ENCODE measurements at places on chromosomes 4 and X. TPM values are rescaled to one million over a fixed set of nuclear protein-coding genes. Genes with fewer than 3 reads are reported as not detected.

MGST2 gene
- polyA plus RNA-seq = 58.9 TPM

GPR34 gene
- 1.9 TPM for polyA plus RNA-seq

SPANXN2 gene
- polyA plus RNA-seq = not detected

CSN1S1 gene
- polyA plus RNA-seq = not detected

MAGEA9B gene
- not detected for polyA plus RNA-seq

CNGA1 gene
- 3.6 TPM for polyA plus RNA-seq

KDR gene
- polyA plus RNA-seq = 59.4 TPM

SPIN3 gene
- polyA plus RNA-seq = 25.6 TPM

REELD1 gene
- 0.39 TPM for polyA plus RNA-seq

DNA sequence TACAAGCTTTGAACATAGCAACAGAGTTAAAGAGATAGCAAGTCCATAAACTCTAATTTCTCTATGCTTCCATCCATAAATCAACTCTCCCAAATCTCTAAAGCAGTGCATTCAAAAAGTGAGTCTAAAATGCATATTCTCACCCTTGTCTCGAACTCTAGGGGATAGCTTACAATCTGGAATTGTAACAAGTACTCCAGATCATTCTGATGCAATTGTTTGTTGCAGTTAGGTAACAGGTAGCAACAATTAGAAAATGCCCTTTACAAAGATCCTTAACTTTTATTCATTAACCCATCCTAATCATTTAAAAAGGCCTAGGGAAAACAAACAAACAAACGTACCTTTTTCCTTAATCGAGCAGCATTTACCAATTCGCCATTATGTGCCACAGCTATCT lies 18.9 kb upstream of the AASDH start:
- DNase-seq = no peak

GRCh38 chrX:30280428-30280827 lies 28.8 kb downstream of the NR0B1 start:
- no peak for DNase-seq

DNA sequence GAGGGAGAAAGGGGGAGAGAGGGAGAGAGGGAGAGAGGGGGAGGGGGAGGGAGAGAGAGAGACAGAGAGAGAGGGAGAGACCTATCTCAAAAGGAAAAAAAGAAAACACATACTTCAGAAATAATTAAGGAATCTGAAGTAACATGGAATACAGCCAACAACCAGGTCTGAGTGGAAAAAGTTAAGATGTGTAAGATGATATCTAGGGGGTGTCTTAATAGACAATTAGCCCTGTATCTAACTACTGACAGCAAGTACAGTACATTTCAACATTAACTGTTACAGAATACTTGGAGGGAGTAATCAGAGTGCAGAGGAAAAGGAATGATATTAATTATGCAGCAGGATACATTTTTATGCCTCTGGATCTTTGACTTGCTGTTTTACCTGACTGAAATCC lies 22.4 kb downstream of the NUP54 start:
- DNase-seq = no peak

DNA sequence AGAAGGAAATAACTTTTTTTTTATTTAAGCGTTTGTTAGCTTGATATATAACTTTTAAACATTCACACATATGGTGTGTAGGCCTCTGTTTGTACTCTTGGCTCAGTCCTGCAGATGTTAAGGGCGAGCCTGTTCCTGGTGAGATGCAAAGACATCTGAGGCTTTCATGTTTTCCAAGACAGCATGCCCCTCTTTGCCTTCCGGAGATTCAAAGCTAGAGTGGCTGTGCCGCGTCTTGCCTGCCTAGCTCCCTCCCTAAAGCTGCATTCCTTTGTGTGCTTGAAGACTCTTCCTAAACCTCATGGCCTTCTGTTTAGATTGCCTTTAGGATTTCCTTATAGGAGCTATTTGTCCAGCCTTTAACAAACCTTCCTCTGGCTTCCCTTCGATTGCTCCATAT lies 67.1 kb downstream of the MID1IP1 start:
- no peak for DNase-seq

- no peak for DNase-seq
These were observed 164.4 kb upstream of the POF1B start for GRCh38 chrX:85543866-85544265.

DNA sequence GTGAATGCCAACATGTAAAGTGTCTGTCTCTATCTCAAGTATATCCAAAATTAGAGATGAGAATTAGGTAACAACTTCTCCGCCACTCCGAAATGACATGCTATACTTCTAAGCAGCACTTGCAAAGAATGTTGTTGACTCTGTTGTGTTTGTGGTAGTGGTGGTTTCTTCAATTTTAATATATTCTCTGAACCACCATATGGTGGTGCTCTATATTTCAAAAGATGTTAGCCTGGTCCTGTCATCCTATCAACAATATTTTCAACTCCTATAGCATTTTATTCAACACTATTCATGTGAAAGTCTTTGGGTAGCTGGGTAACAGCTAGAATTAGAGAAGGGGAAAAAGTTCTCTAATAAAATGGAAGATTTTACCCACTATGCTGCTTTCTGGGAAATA lies 1622.8 kb upstream of the IGFBP7 start:
- DNase-seq = no peak

DNA sequence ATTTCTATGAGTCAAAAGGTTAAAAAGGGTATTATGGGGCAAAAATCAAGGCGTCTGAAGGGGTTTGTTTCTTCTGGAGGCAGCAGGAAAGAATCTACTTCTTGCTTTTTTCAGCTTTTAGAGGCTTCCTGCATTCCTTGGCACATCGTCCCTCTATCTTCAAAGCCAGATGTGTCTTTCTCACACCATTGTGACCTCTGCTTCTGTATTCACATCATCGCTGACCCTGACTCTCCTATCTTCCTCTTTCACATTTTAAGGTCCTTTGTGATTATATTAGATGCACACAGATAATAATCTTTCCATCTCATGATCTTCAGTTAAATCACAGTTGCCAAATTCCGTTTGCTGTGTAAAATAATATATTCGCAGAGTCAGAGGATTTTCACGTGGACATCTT lies 112.7 kb downstream of the PPP4R3C start:
- DNase-seq = no peak

GRCh38 chr4:44632733-44633132 lies 18.7 kb downstream of the YIPF7 start:
- DNase-seq = no peak

DNA sequence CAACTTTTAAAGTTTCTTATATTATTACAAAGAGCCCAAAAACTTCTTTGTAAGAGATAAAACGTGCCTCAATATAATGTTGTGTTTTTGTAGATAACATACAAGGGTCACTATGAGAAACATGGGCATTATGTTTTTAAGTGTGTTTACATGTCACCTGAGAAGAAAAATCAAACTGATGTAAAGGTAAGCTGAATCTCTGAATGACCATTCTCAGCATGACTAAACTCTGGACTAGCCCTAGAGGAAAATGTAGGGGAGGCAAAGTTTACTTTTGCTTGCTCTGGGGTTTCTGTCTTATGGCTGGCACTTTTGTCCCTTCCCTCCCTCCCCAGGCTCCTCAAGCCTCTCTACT lies 6.8 kb downstream of the MEPE start:
- no peak for DNase-seq

DNA sequence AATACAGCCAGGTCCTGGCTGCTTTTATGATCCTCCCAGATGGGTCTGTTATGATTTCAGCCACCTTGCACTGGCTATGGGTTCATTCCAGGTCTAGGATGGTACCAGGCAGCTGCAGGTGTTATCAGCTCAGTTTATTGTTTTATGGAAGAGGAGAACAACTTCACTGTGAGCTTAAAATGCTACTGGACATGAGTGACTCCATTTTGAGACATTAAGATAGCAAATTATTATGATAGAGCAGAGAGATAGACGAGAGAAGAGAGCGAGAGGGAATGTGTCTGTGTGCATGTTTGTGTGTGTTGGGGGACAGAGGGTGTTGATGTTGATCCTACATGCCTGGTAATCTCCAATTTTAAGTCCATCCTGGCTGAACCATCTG lies 820.2 kb downstream of the FSTL5 start:
- no peak for DNase-seq

- no peak for DNase-seq
These were observed 32.7 kb downstream of the RBMX start for GRCh38 chrX:136847874-136848273.

- DNase-seq = no peak
These were observed 144.3 kb downstream of the NWD2 start for GRCh38 chr4:37388681-37389365.

GRCh38 chr4:166839615-166840251 lies 394.6 kb downstream of the SPOCK3 start:
- no peak for DNase-seq

DNA sequence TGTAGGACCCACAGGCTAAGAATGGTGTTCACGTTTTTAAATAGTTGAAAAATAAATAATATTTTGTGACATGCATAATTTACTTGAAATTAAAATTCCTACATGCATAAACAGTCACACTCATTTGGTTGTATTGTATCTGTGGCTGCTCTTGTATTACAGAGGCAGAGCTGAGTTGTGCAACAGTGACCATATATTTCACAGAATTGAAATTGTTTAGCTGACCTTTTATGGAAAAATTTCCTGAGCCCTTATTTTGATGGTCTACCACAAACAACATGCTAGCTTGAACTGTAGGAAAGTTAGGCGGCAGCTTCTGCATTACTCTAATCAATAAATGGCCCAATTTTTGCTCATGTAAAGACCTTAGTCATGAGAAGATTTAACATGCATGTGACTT lies 633.4 kb upstream of the AADAT start:
- no peak for DNase-seq

DNA sequence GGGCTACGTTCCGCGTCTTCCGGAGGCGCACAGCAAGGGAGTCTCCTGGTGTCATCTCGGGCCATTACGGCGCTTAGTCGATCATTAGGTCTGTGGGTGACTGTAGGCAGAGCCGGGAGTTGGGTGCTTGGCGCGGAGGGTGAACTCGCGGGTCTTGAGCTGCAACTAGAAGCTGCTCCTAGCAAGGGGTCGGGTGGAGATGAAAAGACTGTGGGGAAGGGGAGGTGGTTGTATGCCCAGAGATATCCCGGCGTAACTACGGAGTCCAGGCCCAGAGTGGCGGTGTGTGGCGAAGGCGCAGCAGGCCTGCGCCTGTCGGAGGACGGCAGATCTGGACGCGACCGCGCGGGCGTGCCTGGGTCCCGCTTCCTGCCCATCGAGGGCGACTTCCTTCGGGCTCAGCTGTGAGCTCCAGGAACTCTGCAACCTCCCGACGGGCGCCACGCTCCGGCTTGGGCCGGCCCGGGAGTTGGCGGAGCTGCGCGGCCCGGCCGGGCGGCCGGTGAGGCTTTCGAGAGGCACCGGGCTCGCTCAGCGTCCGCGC lies 2.7 kb upstream of the NKX3-2 start:
- no peak for DNase-seq

GRCh38 chr4:74095482-74095881 lies 3.5 kb downstream of the CXCL2 start:
- no peak for DNase-seq

- no peak for DNase-seq
These were observed 1.6 kb downstream of the LONRF3 start for GRCh38 chrX:118975831-118976598.

- no peak for DNase-seq
These were observed 318.7 kb upstream of the TECRL start for GRCh38 chr4:64727960-64728359.

DNA sequence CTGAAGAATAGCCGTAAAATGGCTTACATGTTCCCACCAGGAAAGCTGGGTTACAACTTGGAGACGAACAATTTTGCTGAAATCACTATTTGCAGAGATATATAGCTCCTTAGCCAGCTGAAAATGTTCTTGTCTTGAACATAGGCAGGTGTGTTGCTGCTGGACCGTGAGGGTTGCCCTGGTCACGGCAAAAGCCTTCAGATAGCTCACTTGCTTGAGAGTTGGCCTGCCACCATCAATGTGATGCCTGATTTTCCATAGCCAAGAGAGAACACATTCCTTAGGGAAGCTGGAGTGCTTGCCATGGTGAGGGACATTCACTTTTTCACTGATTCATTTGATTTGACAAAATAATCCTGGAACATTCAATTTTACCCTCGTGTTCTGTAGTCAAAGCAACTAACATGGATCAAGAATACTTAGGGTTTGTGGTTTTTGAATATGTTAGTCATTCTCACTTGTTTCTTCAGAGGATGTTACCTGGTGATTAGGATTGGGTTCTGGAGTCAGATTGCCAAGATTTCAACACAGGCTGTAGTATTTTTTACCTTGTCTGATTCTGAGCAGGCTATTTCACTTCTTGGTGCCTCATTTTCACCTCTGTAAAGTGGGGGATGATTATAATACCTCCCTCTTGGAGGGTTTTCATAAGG lies 536.9 kb downstream of the RAPGEF2 start:
- no peak for DNase-seq

GRCh38 chr4:6002926-6003325 lies 15.3 kb downstream of the C4orf50 start:
- DNase-seq = no peak

DNA sequence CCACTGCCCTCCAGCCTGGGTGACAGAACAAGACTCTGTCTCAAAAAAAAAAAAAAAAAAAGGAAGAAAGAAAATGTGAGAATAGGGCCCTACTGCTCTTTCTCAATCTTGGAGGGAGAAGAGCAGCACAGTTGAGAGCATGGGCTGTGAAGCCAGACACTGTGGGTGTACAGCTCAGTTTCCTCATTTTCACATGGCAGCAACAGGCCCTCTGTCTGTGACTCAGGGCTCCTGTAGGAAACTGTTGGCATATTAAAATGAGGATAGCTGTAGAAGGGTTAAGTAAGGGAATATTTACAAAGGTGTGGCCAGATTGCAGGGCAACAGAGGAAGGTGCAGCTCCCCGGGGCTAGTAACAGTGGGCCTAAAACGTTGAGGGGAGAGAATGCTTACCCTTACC lies 3.4 kb downstream of the AKAP14 start:
- no peak for DNase-seq

- peak; percentile 26 for DNase-seq
These were observed 28.0 kb downstream of the MGAT4D start for GRCh38 chr4:140469791-140470733.

DNA sequence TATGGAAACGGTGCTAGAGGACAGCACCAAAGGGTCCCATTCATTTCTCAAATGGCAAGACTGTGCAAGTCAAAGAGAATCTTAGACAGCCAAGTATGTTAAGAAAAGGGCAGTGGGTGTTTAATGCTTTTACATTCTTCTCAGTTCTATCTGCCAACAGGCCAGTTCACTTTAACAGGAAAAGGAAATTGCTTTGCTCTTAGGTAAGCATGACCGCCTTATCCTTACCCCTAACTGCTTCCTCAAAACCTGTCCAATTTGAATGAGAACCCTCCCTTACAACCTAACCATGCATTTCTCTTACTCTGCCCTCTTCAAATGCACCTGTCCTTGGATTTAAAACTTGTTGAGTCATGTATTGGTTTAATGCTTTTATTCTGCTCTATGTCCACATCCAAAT lies 44.5 kb upstream of the BLTP1 start:
- no peak for DNase-seq

GRCh38 chrX:141733371-141733770 lies 34.8 kb upstream of the SPANXD start:
- no peak for DNase-seq

DNA sequence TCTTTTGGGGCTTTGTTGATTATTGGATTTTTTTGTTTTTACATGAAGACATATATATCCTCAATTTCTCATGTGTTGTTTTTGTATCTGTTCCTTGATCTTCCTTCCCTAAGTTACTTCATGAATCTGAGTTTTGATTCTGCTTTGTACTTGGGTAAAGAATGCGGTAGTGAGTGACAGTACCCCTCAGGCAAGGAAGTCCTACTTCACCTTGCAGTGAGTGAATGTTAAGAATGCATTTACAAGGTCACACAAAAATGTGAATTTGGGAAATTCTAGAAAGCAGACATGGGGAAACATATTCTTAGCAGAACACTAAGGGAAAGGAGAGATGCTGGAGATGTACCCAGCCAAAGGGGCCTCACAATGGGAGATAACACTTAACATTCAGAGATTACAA lies 373.1 kb upstream of the LCORL start:
- no peak for DNase-seq

Data from renal cortex interstitium (tissue), 15 donors.